NCI-H2081 treated with DMSO at 0.1 percent for 48 hours (cell line): ENCODE measurements at places on chromosomes 7 and 10.

GRCh38 chr7:54339073-54339472, 203.1 kb upstream of the VSTM2A start:
- no peak for DNase-seq

GRCh38 chr7:44323381-44324203, 1.8 kb downstream of the CAMK2B start:
- DNase-seq: no peak

- DNase-seq: no peak
Observed at GRCh38 chr7:117375380-117375779, 51.9 kb downstream of the ASZ1 start.

GRCh38 chr10:26499426-26499825, 61.3 kb downstream of the APBB1IP start:
- DNase-seq: no peak

DNA sequence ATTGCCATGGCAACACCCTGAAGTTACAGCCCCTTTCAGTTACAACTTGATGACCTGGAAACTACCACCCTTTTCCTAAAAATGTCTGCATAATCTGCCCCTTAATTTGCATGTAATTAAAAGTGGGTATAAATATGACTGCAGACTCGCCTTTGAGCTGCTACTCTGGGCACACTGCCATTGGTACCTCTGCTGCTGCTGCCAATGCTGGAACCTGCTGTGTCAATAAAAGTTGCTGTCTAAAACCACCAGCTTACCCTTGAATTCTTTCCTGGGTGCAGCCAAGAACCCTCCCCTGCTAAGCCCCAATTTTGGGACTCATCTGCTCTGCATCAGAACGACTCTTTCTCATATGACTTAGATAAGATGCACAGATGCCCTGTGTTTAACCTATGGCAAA, 10.2 kb upstream of the FRA10AC1 start:
- DNase-seq: no peak

- DNase-seq: no peak
Observed at GRCh38 chr7:83821866-83822265, 172.9 kb upstream of the SEMA3E start.

- DNase-seq: no peak
Observed at GRCh38 chr10:68172324-68172723, 59.6 kb downstream of the ATOH7 start.

- no peak for DNase-seq
Observed at GRCh38 chr10:121165276-121165675, 314.1 kb downstream of the WDR11 start.

DNA sequence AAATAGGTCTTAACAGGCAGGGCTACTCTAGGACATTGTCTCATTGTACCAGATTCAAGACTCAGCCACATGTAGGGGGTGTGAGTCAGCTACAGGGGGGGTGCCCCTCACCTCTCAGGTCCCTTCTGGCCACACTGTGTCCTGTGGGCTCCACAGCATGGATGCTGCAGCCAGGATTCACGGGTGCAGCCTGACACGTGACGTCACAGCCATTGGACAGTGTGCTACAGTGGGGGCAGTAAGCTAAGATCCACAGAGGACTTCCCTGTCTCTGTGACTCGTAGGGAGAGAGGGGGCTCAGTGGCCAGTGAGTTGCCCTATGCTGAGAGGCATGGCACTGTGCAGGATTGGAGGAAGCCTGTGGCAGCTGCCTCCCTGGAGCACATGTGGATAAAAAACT, 77.9 kb downstream of the TMEM178B start:
- no peak for DNase-seq

DNA sequence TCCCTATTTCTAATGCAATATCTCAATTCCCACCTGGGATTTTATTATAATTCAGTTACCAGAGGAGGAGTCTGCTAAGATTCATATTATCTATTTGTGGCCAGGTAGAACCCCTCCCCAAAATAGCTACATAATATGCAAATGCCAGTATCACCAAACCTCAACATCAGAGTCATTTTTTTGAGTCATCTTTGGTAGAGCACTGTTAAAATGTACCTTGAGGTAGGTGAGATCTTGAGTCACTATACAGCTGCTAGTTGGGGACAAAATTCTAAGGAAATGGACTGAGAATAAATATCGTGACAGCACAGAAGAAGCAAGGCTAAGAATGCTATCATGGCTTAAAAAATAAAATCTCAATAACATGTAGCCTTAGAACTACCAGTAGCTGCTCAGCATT, 4.7 kb upstream of the CRYGN start:
- DNase-seq: no peak

DNA sequence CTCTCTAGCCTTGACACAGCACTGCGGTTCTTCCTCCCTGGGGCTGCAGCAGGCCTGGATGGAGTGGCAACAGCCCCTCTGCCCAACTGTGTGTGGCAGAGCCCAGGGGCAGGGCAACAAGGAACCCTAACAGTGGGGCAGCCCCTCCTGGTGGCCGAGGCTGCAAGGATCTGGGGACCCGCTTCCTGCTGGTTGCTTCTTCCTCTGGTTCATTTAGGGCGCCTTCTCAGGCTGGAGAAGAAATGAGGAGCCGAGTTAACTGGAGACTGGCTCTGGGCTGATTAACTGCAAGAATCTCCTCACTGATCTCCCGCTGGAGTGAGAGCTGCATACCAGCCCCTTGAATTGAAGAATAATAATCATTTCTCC, 80.1 kb upstream of the EMX2 start:
- no peak for DNase-seq

GRCh38 chr10:478471-479245, 210.8 kb downstream of the DIP2C start:
- DNase-seq: no peak

GRCh38 chr7:80950550-80950967, 31.7 kb upstream of the SEMA3C start:
- no peak for DNase-seq

DNA sequence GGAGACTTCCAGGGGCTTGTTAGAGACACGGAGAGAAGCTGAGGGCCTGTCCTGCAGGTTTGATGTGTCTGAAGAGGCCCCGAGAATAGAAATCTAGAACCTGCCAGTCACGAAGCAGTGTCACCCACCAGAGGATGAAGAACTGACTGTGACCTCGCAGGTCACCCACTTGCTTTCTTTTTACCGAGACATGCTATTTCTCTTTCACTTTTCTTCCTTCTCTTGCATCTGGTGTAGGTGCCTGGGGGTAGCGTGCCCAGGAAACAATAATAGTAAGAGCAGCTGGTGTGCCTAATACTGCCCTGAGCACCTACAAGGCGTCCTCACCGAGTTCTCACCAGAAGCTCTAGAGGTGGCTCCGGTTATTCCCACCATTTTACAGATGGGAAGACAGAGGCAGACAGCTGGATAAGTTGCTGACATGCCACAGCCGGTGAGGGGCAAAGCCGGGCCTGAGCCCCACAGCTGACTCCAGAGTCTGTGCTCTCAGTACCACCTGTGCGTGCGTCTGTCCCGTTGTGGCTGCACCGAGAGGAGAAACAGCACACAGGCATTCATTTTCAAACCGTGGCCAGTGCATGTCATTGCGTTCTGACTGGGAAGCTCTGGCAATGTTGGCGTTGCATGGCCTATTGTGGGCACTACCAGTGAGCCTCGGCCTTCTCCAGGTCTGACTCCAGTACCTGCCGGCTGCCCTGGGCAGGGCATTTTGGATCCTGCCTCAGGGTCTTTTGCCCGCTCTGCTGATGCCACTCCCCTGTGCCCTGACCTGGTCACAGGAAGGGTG, 7.8 kb downstream of the CHST3 start:
- DNase-seq: no peak

DNA sequence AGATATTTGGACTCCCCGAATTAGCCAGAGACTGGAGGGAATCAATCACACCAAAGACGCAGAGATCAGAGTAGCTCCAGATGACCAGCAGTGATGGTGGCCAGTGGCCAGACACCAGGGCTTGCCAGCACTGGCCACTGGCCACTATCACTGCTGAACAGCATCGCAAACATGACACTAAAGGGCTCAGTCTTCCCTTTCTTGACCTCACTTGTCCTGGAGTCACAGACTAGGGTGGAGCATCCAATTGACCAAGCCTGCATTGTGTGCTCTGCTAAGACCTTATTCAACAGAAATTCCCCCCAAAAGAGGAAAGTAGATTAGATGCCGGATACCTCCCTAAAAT, 234.7 kb downstream of the CREB5 start:
- no peak for DNase-seq

- no peak for DNase-seq
Observed at GRCh38 chr7:49669285-49669684, 104.2 kb upstream of the VWC2 start.

DNA sequence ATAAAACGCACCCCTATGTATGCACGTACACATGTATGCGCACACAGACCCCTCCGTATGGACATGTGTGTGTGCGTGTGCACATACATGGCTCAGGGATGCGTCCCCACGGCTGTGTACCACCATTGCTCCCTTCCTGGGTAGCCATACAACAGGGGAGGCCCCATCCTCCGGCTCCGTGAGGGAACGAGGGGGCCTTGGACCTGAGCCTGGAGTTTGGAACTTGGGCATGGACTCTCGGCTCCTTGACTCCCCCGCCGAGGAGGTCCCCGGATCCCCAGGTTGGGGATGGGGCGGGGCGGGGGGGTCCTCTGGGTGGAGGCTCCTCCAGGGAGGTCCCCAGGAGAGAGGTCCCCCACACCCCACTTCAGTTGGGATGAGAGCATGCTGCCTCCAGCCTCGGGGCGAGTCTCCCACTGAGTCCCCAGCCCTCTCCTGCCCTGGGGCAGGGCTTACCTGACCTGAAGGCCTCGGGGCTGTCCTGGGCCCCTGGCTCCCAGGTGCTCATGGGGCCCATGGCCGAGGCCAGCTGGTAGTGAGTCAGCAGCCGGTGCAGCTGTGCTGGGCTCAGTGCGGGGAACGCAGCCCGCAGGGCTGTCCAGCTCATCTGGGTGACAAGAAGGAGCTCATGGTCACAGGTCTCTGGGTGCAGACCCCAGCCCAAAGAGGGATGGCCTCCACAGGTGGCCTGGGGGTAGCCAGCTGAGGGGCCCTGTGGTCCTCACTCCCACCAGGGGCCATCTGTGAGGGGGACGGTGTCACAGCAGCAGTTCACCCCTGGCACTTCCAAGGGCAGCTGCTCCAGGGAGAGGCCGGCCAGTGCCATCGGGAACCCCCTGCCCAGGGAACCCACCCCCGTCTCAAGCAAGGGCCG, 29.9 kb downstream of the AP5Z1 start:
- DNase-seq: no peak

DNA sequence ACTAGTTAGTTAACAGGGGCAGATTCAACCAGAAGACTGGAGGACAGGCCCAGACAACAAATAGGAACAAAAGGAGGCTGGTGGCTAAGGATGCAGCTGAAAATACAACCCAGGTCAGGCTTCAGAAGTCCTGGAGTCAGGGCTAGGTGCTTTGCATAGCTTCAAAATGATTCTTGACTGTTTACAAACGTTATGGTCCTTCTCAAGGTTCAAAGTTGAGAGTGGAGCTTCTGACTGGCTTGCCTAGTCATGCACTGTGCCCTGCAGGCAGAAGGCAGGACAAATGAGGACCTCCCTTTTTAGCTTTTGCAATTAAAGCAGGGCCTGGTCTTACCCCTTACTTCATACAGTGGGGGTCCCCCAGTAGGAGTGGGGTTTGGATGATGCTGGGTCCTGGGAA, 4.4 kb upstream of the CDH23 start:
- no peak for DNase-seq

- DNase-seq: no peak
Observed at GRCh38 chr7:404812-405488, 114.7 kb downstream of the PDGFA start.

GRCh38 chr10:96664563-96664962, 55.8 kb downstream of the PIK3AP1 start:
- DNase-seq: no peak

GRCh38 chr7:154864523-154864891, 138.4 kb downstream of the PAXIP1 start:
- DNase-seq: no peak

- peak; percentile 40 for DNase-seq
Observed at GRCh38 chr7:108181073-108181985, 51.2 kb upstream of the LAMB4 start.

DNA sequence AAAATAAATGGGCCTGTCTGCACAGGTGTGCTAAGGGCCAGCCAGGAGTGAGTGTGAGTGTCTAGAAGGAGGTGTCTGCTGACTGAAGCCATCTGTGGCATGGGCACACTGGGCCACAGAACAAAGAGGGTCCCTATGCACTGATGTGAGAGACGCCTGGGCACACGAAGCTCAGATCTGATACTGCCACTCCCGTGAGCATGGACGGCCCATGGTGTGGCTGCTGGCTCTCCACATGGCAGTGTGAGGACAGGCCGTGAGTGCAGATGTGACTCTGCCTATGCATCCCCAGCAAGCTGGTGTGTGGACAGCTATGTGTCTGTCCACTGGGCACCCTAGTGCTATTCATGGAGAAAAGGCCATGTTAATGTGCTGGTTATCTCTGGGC, 12.8 kb upstream of the MYL7 start:
- no peak for DNase-seq

DNA sequence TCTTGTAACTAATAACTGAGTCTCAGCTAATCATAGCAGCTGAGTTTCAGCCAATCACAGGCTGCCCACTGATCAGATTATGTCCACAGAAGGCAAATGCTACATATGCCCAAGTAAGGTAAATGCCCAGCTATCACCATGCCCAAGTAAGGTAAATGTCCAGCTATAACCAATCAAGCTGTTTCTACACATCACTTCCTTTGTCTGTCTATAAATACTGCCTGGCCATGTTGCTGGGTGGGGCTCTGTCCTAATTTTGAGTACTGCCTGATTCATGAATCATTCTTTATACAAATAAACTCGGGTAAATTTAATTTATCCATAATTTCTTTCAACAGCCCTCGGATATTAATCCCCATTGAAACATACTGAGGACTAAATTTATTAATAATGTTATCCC, 312.4 kb downstream of the CACNA2D1 start:
- DNase-seq: no peak

DNA sequence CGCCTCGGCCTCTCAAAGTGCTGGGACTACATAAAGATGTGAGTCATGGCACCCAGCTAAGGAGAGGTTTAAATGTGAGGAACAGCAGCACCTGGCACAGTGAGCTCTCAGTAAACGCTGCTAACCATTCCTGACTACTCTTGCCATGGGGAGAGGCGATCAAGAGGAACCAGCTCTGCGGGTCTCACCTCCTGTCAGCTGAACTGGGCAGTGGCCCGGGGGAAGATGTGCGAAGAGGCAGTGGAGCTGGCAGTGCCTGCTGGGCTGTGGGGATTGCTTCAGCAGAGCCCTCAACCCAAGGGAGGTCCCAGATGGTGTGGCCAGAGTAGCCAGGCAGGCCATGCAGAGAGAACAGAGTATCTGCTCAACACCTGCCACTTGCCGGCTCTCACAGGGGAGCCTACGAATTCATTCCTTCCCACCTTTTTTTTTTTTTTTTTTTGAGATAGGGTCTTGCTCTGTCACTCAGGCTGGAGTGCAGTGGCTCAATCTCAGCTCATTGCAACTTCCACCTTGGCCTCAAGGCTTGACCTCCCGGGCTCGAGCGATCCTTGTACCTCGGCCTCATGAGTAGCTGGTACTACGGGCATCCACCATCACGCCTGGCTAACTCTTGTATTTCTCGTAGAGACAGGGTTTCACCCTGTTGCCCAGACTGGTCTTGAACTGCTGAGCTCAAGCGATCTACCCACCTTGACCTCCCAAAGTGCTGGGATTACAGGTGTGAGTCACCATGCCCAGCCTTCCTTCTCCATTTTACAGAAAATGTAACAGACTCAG, 6.8 kb downstream of the POLM start:
- DNase-seq: no peak

- no peak for DNase-seq
Observed at GRCh38 chr10:72690071-72690755, 1.7 kb upstream of the MCU start.

GRCh38 chr7:157853789-157854065, 516.9 kb downstream of the DNAJB6 start:
- no peak for DNase-seq
